BJ (cell line): ENCODE measurements at places on chromosomes 13 and 19.

- no peak for DNase-seq
These were observed 31.3 kb upstream of the EHD2 start for GRCh38 chr19:47681936-47682335.

GRCh38 chr13:111318386-111318785 is 2.1 kb upstream of the TEX29 start:
- DNase-seq = no peak

- DNase-seq = no peak
These were observed 4.2 kb downstream of the LYL1 start for GRCh38 chr19:13098277-13099072.

DNA sequence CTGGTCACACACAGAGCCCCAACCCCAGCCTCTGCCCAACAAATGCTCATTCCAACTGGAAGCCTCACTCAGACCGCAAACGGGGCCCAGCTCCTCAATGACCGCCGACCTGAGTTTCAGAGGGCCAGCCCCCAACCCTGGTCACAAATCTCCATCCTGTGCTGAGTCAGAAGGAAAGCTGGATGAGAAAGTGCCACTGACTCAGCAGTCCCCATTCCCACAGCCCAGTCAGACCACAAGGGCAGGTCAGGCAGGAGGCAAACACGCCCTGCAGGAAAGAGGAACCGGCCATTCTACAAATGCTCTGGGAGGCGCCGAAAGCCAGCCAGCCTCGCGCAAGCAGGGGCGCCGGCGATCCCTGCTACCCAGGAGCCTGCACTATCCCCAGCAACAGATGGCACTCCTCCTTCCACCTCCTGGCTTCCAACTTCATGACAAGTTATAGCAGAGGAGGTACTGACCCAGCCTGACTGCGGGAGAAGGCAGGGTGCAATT is 14.1 kb upstream of the PRKD2 start:
- peak; percentile 50 for DNase-seq

- DNase-seq = no peak
These were observed 105.3 kb downstream of the STARD13 start for GRCh38 chr13:33180122-33180804.

DNA sequence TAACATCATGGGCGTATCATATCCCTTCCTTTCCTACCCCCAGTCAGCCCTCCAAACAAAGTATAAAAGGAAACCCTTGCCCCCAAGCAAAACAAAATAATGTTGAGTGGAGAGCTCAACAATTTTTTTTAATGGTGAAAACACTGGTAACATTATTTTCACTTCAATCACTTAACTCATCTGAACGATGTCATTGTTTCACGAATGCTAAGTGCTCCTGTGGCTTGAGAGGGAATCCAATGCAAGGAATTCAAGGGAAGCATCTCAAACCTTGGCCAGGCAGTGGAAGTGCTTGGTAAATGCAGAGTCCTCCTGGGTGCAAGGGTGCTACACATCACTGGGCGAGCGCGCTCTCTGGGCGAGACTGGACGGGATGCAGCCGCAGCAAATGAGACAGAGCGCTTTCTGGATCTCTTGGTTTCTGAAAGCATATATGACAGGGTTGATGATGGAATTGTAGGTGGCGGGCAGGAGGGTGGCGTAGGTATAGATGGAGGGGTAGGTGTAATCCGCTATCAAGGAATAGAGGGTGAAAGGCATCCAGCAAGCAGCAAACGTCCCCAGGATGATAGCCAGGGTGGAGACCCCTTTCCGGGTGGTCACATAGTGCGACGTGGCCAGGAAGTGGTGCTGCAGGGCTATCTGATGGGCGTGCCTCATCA is 2.0 kb downstream of the GPR12 start:
- DNase-seq = no peak

- DNase-seq = no peak
These were observed 13.5 kb downstream of the TUBGCP3 start for GRCh38 chr13:112574416-112574815.

DNA sequence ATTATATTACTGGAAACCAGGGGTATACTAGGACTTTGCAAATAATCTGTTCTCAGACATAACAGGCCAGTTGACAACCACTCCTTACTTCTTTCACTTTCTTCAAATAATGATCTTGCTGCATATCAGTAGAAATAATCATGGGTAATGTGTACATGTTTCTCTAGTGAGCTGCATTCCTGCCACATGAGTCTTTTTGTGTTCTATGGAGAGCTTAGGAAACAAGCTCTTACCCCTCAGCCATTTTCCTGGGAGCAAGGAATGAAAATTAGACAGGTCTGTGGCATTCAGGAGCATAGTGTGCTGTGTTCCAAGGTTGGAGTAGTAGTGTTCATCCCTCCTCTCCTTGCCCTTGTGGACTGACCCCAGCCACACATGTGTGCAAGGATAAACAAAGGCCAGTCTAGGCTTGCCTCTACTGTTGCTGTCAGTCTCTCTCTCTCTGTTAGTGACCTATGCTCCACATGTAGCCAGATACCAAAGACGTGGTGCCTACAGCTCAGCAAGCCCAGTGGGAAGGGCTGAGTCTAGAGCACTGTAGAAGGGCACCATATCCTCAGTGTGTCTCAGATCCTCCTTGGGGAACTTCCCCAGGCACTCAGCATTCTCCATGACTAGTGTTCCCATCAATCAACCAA is 11.5 kb upstream of the OXGR1 start:
- no peak for DNase-seq

GRCh38 chr13:94609196-94609595 is 7.5 kb downstream of the GPR180 start:
- no peak for DNase-seq

DNA sequence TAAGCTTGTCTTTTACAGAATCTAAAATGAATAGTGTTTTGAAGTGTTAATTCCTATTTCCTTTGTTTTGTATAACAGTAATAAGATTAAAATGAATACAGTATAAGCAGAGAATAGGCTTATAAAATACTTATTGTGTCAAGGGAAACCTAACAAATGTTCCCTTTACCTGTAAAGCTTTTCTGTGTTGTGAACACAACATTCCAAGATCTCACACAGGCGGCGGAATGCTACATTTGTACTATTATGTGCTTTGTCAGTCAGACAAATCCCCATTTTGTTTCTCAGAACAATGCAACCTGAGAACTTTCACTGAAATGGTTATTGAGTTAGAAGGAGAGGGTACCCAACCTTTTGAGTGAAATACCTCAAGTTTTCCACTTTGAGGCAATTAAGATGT is 1170.3 kb downstream of the OLFM4 start:
- no peak for DNase-seq

DNA sequence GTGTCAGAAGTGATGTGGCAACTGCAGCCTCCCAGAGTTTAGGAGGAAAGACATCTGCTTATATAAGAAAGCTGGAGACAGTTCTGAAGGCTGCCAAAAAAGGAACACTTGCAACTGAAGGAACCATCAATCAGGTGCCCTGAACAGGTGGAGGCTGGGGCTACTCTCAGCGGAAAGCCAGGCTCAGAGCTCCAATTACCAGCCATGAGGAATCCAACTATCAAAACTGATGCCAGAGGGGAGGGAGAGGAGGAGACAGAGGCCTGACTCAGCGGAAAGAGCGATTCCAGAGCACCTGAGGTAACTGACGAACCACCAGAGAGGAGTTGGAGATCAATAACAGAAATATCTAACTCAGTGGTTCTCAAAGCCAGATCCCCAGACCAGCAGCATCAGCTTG is 24.3 kb downstream of the LEUTX start:
- DNase-seq = no peak

GRCh38 chr19:33124207-33125098 is 7.5 kb upstream of the WDR88 start:
- DNase-seq = no peak

DNA sequence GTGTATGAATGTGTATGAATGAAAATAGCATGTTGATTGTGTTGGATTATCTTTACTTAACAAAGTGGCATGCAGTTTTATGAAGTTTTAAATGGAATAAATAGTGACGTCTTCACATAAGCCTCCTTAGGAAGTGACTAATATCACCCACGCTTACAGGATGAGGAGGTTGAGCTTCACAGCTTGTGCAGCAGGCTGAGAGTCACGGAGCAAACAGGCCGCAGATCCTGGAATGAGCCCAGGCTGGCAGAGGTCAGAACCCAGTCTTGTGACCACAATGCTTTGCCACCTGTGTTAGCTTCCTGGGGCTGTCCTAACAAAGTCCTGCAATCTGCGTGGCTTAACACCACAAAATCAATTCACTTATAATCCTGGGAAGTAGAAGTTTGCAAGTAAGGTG is 20.8 kb downstream of the LAIR2 start:
- no peak for DNase-seq

- DNase-seq = no peak
These were observed 1253.0 kb downstream of the PCDH17 start for GRCh38 chr13:58884353-58885209.

DNA sequence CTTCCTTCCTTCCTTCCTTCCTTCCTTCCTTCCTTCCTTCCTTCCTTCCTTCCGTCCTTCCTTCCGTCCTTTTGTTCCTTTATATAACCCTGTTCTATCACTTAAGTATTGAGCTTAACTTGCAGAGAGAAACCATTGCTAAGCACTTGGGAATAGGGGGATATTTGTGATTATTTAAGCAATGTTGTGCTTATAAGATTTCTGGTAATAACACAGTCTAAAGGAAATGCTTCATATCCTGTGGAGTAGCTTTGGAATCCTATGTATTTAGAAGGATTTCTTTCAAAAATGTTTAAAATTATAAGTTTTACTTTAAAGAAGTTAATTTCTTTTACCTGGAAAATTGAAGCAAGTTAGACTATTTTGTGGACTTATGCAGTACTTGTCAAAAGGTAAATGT is 209.8 kb downstream of the PCCA start:
- no peak for DNase-seq

DNA sequence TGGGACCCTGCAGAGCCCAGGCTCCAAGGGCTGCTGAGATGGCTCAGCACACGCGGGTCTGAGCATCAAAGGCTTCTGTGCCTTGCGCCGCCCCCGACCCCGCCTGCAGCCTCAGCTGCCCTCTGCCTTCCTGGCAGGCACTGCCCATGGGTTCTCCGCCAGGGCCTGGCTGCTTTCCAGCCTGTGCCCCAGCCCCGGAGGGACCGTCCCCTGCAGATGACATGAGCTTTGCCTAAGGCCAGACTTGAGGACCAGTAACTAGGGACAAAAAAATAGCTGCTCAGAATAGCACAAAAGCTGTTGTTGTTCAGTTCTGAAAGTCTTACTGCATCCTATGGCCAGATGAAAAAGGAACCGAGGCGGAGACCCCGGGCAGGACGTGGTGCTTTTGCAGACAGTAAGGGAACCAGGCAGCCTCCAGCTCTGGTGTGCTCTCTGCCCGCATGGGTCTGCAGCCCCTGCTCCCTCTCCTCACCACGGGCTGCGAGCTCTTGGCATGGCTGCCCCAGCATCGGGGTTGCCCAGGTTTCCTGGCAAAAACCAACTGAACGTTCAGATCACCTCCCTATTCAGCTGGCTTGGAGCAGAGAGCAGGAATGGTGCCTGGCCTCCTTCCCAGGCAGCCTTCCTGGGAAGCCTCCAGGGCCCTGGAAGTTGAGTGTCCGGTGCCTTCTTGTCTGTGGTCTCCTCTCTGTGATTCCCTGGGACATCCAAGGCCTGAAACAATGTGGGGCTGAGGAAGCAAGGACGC is 12.5 kb upstream of the CFAP97D2 start:
- DNase-seq = no peak

DNA sequence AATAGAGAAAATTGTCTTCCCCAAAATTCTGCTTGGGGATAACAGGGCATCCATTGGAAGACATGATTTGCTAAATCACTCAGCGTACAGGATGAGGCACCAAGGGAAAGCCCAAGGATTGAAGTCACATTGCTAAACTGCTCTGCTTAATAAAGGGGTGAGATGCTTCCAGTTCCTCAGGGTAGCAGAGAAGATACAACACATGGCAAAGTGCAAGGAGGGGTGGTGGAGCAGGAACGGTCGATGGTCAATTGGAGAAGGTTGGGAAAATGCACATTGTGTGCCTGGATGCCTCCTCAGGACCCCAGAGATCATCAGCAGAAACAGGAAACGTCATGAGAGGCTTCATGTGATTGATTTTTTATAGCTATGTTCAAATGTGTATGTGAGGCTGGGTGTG is 116.3 kb upstream of the SOX1 start:
- DNase-seq = no peak

DNA sequence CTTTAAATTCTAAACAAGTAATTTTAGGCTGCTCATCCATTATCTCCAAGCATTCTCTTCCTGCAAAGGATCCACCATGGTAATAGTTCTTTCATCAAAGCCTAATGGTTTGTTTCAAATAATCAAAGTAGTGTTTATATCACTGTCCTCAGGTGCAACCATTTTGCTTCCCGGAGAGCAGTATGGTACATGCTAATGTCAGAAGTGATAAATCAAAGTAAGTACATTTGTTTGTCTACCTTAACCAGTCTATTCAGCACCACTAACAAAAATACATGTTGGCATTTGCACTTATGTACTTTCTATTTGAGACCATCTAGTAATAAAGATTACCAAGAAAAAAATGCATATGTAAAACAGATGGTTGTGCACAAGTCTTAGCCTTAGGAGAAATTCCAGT is 37.5 kb downstream of the DACH1 start:
- DNase-seq = no peak

DNA sequence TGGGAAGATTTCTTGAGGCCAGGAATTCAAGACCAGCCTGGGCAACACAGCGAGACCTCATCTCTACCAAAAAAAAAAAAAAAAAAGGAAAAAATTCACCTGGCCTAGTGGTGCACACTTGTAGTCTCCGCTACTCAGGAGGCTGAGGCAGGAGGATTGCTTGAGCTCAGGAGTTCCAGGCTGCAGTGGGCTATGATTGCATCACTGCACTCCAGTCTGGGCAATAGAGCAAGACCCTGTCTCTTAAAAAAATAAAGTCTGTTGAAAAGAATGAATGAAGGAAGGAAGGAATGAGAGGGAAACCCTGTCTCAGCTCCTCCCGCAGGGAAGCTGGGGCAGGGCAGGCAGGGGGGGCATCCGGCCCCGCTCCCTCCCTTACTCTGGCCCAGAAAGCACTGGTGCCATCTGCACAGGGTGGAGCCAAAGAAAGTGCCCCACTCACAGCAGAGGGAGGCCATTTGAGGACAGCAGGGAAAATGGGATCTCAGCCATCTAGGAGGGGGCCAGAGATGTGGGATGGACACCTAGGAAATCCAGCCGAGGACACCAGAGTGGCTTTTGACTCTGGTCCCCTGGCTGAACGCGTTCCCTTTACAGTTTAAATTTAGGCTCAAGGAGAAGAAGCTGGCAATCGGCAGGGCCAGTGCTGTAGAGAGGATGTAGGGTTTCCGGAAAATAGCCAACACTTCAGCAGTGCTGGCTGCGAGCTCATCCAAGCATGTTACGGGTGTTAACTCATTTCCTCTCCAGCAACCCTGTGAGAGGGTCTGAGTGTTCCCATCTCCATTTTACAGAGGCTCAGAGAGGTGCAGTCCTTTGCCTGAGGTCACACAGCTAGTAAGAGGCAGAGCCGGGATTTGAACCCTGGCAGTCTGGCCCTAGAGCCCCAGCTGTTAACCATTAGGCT is 3.6 kb upstream of the HPN start:
- DNase-seq = no peak

GRCh38 chr13:40292108-40292507 is 374.3 kb downstream of the FOXO1 start:
- DNase-seq = no peak

GRCh38 chr19:21092109-21092508 is 10.1 kb downstream of the ZNF714 start:
- DNase-seq = peak; percentile 3
